Activated T-helper 1 cell treated with anti-CD3 and anti-CD28 coated beads, Interleukin-2, amount 50 U/mL, for 16 hours (primary cell): ENCODE measurements at places on chromosomes 7 and 10.
A peak's percentile ranks its signal among the peaks of the same experiment; 100 is the strongest.

- peak; percentile 26 for DNase-seq
These were observed 29.0 kb upstream of the EBLN1 start for GRCh38 chr10:22246680-22247391.

GRCh38 chr10:3995302-3996210 is 210.5 kb upstream of the KLF6 start:
- DNase-seq: no peak

- no peak for DNase-seq
These were observed 29.9 kb downstream of the LRRC20 start for GRCh38 chr10:70352401-70353097.

GRCh38 chr10:19168584-19168983 is 120.0 kb downstream of the MALRD1 start:
- no peak for DNase-seq

- DNase-seq: no peak
These were observed 9.1 kb downstream of the WIPF3 start for GRCh38 chr7:29815181-29816105.

DNA sequence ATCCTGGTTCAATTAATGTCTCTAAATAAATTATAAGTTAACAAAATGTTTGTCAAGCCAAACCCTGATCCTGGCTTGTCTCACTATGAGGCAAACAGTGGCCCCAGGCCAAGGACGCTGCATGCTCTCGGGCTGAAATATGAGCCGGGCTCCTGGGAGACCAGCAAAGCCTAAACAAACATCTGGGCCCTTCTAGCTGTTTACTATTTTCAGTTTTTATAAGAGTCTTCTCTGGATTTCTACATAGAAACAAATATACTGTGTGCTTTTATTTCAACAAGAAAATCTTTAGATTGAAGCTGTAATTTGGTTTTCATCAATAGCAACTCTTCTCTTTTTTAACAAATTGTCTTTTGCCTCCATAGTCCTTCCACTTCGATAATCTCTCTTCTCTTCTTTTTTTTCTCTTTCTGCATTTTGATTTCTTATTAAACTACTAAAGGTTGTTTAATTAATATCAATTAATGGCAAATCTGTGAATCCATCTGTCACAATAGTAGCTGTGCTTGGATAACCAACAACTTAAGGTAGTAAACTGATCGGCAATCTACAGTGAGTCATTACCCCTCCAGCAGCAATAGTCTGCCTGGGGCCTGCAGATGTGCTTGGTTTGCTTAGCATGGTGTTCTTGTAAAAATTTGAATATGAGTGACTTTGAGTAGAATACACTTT is 83.3 kb upstream of the DNAJC1 start:
- DNase-seq: no peak

DNA sequence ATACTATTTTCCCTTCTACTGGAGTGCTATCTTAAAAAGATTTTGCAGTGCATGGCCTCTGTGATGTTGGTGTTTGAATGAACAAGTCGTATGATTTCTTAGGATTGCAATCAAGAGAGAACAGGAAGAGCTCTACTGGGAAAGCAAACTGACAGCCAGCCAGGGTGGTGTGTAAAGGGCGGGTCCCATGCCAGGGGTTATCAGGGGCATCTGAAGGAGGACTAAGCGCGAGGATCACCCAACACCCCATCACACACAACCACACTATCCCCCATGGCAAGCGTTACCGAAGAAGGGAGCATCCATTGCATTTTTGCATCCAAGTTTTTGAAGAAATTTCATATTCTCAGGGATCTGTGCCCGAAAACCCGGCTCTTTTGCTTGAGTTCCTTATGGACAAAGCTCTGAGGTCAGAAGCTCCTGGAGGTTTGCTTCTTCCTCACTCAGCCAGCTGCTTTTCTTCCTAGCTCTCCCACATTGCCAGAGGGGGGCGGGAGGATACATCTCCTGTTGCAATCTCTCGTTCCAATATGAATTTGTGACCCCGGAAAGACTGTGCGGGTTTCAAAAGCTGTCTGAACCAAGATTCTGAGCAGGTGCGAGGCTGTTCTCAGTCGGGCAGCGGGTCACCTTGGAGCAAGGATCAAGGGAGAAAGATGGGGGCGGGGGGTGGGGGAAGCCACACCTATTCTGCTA is 5.2 kb downstream of the NEUROD6 start:
- DNase-seq: no peak

DNA sequence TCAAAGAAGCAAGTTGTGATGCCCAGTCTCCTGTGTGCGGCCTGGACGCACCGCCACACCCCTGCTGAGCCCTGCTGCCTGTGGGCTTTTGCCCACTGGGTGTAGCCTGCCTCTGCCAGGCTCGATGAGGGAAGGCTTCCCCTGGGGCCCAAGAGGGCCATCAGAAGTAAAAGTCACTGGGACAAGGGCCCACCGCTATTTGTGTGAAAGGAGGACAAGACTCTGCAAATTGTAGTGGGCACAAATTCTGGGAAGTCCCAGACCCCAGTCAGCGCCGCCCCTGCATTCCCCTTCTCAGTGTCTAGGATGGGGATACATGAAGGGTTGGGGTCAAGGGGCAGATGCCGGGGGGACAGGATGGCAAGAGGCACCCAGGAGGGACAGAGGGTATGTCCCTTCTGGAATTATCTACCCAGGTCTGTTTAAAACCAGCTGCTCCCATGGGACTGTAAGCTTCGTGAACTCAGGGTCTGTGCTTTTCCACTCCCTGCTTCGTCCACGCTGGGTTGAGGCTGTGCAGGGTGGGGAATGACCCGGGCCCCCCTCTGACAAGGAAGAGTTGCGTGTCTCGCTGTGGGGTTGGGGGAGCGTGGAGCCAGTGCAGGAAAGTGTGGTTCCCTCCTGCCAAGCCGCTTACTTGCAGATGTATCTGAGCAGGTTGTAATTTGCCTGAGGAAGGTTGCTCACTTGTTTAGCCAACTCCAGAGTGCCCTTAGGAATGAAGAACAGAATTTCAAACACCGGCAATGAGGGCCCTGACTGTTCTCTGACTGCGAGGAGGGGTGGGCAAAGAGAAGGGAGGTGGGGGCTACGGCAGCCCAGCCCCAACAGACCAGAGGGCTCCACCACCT is 147.2 kb downstream of the MAPK8 start:
- DNase-seq: no peak

- DNase-seq: no peak
These were observed 37.6 kb downstream of the ENTPD1 start for GRCh38 chr10:95793401-95794045.

DNA sequence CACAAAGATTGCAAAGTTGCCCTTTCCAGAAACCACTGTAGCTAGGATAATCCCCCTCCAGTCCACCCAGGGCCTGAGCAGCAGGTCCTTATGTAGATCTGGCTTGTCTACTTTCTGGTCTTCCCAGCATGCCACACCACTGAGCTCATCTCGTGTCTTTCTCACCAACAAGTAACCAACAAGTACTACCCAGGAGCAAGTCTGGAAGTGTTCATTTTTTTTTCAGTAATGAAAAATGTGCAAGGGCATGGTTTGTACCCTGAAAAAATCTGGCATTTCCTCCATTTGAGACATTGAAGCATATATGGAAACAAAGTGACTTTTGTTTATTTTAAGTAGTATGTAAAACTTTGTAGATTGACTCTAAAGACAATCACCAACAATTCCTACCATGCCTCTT is 120.8 kb downstream of the INHBA start:
- no peak for DNase-seq

- DNase-seq: no peak
These were observed 39.1 kb upstream of the BET1 start for GRCh38 chr7:94043299-94043698.
